Stimulated activated CD4-positive, alpha-beta T cell treated with anti-CD3 and anti-CD28 coated beads, Interleukin-15, amount 100 ng/mL, for 48 hours (primary cell): ENCODE measurements at places on chromosomes 2 and 18.
A peak's percentile ranks its signal among the peaks of the same experiment; 100 is the strongest.

- no peak for DNase-seq
These were observed 182.9 kb downstream of the VWC2L start for GRCh38 chr2:214593727-214594126.

GRCh38 chr2:25372405-25373268 is 30.9 kb upstream of the DNMT3A start:
- DNase-seq: no peak

- no peak for DNase-seq
These were observed 225.0 kb downstream of the CYP26B1 start for GRCh38 chr2:71922499-71923142.

GRCh38 chr2:142052220-142052863 is 78.5 kb downstream of the LRP1B start:
- no peak for DNase-seq

GRCh38 chr2:84320940-84321339 is 138.1 kb downstream of the SUCLG1 start:
- DNase-seq: no peak

GRCh38 chr2:82182270-82182669 is 1877.7 kb upstream of the LRRTM1 start:
- no peak for DNase-seq

DNA sequence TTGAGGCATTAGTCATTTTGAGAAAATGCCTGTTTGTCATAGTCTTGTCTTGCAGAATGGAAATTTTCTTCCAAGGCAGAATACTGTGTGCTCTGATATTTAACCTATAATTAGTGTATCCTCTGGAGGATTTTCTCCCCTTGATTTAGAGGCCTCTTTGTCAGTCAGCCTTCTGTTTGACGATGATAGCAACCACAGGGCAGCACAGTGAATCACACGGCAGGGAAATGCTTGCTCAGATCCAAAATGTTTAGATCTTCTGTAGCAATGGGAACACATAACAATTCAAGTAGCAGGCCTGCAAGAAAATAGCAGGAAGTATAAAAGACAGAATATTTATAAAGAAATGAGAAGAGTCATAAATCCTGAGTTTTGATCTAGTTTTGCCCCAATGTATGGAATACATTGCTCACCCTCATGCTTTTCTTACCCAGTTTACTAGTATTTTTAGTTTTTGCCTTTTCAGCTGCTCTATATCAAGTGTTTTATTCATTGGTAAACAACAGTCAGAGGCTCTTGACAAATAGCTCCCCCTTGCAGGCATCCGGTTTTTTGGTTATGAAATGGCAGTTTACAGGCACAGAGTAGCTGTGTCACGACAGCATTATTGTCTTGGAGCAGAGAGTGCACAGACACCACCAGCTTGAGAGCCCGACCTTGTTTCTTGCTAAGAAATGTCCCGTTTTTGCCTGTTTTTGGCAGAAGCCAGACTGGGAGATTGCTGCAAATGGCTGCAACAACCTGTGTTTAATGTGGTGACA is 185.1 kb downstream of the MYO3B start:
- peak; percentile 39 for DNase-seq

DNA sequence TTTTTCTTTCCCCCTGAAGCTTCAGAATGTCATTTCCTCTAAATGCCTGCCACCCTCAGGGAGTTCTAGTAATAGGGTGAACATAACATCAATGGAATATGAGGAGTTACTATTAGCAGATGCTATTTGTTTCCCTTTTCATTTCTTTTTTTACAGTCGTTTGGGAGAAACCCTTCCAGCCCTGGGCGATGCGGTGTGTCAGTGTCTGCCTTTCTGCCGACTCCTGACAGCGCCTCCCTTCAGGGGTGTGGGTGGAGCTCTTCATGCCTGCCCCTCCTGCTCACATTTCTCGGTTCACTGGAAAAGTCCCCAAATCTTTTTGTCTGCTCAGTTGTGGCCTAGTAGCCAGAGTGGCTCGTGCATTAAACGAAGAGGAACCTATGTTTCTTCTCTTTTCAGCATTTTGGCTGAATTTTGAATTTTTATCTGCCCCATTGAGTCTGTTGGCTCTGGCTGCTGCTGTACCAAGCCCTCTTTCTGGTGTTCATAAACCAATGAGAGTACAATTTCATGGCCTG is 72.3 kb downstream of the FMNL2 start:
- no peak for DNase-seq

DNA sequence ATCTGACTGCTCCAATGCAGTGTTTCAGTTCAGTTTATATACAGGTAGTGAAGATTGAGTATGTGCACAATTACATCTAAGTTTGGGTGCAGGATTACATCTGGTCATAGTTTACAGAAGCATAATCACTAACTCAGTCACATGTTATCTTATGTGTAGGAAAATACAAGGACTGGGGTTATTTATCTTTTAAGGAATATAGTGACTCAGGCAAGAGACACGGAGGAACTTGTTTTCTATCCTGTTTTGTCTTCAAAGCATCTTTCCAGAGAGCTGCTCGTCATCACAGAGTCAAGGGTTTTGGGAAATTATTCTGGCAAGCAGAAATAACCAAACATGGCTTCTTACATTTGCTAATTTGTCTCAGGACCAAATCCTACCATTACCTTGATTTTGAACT is 1371.5 kb upstream of the TMEFF2 start:
- DNase-seq: no peak

DNA sequence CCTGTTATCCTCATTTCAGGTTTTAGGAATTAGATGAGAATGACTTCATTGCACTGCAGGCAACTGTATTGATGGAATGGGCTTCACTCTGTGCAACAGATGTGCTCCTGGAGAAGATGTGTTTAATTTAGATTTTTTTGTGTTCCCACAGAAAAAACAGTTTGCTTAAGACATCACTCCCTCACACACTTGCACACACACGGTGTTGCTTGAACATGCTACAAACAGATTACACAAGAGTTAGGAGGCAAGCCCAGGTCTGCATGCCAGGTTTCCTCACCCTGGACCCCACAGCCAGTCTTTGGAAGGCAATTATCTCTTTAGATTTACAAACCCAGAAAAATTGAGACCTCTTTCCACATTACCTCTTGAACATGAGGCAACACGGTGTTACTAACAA is 93.7 kb upstream of the KLHL29 start:
- no peak for DNase-seq

DNA sequence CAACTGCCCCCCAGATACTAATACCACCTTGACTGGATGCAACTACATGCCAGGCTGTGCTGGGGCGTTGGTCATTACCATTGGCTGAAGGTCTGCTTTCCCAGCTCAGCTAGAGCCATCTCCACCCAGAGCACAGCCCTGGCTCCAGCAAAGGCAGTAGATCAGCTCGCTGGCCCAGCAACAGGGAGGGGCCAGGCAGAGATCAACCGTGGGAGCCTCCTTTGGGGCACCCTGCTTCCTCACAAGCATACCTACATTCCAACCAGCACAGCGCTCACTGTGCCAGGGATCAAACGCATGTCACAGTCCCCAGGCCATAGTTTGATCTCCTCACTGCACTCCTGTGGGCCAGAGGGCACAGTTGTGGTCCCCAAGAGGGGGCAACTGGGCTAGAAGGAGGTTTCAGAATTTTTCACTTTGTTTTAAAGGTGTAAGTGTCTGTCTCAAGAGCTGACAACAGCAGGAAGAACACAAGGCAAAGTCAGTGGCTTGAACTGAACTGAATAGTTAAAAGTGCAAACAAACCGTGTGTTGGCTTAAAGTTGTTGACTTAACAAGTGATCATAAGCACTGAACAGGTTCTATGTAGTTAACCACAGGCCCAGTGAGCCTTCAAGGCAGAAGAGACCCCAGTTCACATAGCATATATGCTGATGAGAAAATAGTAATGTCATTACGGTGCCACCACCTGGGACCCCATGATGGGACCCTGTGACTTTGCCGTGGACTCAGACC is 70.1 kb upstream of the BZW1 start:
- DNase-seq: no peak

DNA sequence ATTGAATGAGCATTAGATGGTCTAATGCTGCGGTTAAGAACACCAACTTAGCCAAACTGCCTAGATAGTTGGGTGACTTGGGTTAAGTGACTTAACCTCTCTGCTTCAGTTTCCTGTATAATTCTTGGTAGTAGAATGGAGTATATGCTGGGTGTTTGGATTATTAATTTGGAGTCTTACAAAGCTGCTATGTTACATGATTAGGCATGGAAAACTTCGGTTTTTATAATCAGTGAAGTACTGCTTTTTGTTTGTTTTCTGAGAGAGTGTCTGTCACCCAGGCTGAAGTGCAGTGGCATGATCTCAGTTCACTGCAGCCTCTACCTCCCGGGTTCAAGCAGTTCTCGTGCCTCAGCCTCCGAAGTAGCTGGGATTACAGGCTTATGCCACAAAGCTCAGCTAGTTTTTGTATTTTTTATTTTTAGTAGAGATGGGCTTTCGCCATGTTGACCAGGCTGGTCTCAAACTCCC is 4.5 kb downstream of the RPL37A start:
- no peak for DNase-seq

DNA sequence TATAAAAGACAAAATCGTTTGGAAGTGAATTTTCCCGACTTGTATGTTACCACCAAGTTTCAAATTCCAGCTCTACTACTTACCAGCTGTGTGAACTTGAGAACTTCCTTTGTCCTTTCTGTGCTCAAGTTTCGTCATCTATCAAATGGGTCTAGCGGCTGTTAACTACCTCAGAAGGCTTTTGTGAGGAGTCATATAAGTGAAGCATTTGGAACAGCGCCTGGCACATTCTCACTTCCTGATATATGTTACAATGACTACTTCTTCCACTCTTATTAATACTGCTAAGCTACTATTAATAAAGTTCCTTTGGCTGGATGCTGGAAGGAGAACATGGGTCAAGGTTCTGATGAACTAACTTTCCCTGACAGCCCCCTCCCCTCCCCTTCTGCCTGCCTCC is 104.5 kb downstream of the MEIS1 start:
- DNase-seq: no peak

DNA sequence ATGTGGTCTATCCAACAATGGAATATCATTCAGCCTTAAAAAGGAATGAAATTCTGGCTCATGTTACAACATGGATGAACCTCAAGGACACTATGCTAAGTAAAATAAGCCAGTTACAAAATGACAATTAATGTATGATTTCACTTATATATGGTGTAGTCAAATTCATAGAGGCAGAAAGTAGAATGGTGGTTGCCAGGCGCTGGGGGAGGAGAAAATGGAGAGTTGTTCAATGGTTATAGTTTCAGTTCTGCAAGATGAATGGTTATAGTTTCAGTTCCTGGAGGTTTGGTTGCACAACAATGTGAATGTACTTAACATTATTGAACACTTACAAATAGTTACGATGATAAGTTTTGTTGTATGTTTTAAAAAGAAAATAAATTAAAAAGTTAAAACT is 79.2 kb upstream of the IL1R2 start:
- DNase-seq: peak; percentile 30
